Renal pelvis (tissue), 12 donors: ENCODE measurements at places on chromosomes 12 and 14. TPM values are rescaled to one million over a fixed set of nuclear protein-coding genes. Genes with fewer than 3 reads are reported as not detected.

The PMCH gene
- 0.96 TPM for polyA plus RNA-seq

The COQ5 gene
- polyA plus RNA-seq: 61.7 TPM

The TMEM119 gene
- polyA plus RNA-seq: 15.3 TPM

The C14orf39 gene
- polyA plus RNA-seq: not detected

The CLEC1A gene
- 2.5 TPM for polyA plus RNA-seq

The RNASE9 gene
- not detected for polyA plus RNA-seq

The RHOJ gene
- 20.0 TPM for polyA plus RNA-seq

The TMEM260 gene
- polyA plus RNA-seq: 32.5 TPM

The TOMM20L gene
- polyA plus RNA-seq: 2.8 TPM

The CMAS gene
- 50.4 TPM for polyA plus RNA-seq

The FIGNL2 gene
- polyA plus RNA-seq: 7.0 TPM

The OR10P1 gene
- not detected for polyA plus RNA-seq

The PAX9 gene
- polyA plus RNA-seq: 0.17 TPM

The ADAMTS20 gene
- polyA plus RNA-seq: 0.83 TPM

The HOXC6 gene
- polyA plus RNA-seq: 40.5 TPM
